ENCODE measurements at places on chromosomes 6 and 20.

DNA sequence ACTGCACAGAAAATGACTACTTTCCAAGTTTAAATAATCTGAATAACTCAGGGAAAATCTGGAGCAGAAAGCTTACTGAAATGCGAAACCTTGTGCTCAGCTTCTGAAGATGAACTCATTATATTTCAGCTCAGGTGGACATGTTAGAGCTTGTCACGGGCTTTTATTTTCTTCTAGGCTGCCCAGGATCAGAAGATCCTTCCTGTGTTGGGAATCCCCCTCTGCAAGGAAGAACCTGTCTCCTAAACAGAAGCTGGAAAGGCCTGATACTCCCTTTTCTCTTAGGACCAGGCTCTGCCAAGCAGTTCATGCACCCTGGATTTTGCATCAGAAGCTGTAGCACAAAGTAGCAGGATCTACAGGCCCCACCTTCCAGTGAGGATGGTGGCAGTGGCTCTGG lies 5.1 kb upstream of the SLC2A12 start:
- DNase-seq: no peak

GRCh38 chr20:51389543-51390264 lies 152.8 kb downstream of the NFATC2 start:
- no peak for DNase-seq

DNA sequence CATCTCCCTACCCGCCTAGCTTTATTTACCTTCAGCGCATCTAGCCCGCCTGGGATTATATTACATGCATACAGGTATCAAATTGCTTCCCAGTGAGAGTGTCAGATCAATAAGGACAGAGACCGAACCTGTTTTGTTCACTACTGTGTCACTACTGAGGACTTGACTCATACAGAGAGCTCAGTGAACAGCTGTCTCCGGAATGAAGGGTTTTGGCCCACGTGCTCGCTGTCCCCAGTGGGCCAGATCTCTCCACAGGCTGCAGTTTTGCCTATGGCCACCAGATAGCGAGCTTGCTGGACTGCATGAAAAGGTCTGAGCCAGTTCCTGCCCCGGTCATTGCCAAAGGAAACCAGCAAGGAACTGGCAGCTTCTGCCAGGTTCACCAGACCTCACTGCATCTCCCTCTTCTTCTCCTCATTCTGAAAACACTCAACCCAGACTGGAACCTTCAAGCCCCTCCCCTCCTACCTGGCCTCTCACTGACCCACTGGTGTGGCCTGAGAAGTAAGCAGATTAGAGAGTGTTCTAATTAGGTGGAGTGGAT lies 150.8 kb downstream of the ZMYND8 start:
- DNase-seq: no peak

GRCh38 chr20:16197696-16198095 lies 375.6 kb downstream of the KIF16B start:
- no peak for DNase-seq

- no peak for DNase-seq
Observed at GRCh38 chr20:50930976-50931305, 296 bp downstream of the ADNP start.

- no peak for DNase-seq
Observed at GRCh38 chr6:112575309-112575834, 228.2 kb downstream of the RFPL4B start.

- no peak for DNase-seq
Observed at GRCh38 chr6:11493974-11494373, 43.6 kb upstream of the TMEM170B start.

DNA sequence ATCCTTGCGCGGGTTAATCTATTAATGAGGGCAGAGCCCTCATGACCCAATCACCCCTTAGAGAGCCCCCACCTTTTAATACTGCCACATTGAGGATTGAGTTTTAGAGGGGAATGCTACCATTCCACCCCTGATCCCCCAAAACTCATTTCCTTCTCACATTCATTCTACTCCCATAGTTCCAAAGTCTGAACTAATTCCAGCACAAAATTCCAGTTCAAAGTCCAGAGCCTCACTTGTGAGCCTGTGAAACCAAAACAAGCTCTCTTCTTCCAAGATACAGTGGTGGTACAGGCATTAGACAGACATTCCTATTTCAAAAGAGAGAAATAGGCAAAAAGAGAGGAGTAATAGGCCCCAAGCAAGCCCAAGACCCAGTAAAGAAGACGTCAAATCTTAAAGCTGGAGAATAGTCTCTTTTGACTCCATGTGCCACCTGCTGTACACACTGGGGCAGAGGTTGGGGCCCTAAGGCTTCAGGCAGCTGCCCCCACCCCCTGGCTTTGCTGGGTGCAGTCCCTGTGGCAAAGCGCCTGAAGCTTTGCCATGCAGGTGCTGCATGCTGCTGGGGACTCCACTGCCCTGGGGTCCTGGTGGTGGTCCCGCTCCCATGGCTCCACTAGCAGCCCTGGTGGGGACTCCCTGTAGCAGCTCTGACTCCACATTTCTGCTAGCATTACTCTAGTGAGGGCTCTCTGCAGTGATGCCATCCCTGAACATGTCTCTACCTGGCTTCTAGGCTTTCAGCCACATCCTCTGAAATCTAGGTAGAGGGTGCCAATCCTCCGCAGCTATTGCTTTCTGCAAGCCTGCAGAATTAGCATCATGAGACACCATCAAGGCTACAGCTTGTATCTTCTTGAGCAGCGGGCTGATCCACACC lies 41.3 kb downstream of the RSPH3 start:
- no peak for DNase-seq

DNA sequence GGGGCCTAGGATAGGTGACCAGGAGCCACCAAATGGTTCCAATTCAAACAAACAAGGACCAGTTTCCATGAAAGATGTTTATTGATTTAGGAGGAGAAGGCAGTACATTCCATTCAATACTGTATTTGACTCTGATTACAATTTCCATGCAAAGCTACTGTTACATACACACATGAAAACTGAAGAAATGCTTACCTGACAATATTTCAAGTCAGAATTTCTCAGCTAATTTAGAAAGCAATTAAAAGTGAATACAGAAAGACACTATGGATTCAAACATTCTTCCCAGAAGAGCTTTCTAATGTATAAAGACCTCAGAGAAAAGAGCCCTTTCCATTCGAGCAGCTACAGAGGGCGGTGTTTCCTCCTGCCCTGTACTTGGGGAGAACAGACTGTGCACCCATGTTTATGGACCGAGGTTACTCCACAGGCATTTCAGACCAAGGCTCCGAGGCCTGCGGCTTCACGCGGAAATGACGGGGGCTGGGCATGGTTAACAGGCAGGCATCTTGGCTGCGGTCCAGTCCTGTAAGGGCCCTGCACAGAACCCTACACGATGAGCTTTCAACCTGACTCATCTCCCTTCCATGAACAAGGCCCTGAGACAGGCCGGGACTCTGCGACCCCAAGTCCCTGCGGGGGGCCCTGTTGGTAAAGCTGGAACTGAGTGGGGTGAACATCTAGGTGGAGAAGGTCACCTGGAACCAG lies 25.7 kb upstream of the TCFL5 start:
- DNase-seq: no peak

GRCh38 chr6:163739966-163740365 lies 325.4 kb downstream of the QKI start:
- DNase-seq: no peak

GRCh38 chr6:136669299-136669699 lies 119.1 kb upstream of the MAP7 start:
- no peak for DNase-seq

- DNase-seq: no peak
Observed at GRCh38 chr20:45038745-45039474, 62.0 kb downstream of the KCNS1 start.

GRCh38 chr20:55424968-55425367 lies 580.4 kb downstream of the CBLN4 start:
- no peak for DNase-seq

DNA sequence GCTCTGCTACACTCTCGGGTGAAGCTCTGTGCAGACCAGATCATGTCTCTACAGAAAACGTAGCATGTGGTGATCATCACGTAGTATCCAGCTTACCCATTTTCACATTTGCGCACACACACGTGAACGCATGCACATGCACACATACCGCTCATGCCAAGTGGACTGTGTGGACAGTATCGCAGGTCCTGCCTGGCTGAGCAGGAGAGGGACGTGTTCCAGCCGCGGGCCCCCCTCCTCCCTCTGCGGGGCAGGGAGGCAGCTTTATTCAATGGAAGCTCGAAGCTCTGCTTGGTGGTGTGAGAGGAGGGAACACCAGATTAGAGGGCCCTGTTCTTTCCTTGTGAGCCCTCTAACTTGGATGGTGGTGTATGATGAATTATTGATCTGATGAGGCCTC lies 51.1 kb downstream of the CDH26 start:
- no peak for DNase-seq

DNA sequence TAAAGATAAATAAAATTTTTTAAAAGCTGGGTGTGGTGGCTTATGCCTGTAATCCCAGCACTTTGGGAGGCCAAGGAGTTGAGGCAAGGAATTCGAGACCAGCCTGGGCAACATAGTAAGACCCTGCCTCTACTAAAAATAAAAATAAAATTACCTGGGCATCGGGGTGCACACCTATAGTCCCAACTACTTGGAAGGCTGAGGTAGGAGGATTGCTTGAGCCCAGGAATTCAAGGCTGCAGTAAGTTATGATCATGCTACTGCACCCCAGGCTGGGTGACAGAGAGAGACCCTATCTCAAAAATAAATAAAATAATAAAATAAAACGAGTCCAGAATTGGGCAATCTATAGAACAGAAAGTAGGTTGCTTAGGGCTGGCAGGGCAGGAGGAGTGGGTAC lies 228.7 kb downstream of the BCAS1 start:
- no peak for DNase-seq

- DNase-seq: no peak
Observed at GRCh38 chr6:14658030-14658429, 540.5 kb downstream of the CD83 start.

All from SIG-M5 (cell line).